Type B pancreatic cell (in vitro differentiated cells): ENCODE measurements at places on chromosomes 12 and 14. TPM values are rescaled to one million over a fixed set of nuclear protein-coding genes. Genes with fewer than 3 reads are reported as not detected.

DNA sequence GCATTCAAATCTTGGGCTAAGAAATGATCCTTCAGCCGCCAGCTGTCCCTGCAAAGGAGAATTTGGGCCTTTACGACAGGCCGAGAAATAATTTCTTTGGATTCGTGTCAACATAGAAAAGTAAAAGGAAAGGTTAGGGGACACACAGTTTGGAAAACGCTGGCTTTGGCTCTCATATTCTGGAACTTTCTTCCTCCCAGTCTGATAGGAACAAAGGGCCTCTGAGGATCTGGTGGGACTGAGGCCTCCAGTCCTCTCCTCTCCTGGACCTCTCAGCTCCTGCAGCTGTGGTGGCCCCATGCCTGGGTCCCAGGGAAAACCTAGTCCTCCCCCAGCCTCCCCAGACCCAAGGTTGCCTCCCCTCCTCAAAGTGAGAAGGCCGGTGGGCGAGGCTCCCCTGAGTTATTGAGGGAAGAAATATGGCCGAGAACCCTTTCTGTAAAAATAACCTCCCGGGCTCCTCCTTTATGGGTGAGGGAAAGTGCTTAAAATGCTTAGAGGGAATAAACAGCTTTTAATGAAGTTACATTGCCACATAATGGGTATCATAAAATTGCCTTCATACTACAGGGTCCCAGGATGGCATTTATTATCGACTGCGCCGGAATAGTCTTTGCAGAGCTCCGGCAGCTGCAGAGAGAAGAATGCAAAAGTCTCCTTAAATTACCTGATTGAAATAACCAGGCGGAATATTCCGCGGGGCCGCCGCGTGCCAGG lies 188.3 kb downstream of the PHETA1 start:
- no peak for DNase-seq

DNA sequence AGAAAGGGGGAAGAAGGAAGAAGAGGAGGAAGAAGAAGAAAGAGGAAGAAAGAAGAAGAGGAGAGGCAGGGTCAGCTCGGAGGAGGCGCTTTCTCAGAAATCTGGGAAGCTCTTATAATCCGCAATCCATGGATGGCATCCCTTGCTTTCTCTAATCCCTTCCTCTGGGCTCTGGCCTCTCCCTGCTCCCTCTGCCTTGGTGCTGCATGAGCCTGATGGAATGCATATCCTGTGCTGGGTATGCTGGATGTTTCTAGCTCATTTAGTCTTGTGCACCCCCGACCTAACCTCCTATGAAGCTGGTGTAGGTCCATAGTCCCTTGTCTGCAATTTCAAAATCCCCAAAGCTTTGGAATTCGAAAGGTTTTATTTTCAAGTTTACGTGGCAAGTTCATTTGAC lies 94.2 kb upstream of the MYL2 start:
- DNase-seq: no peak

- DNase-seq: no peak
Measured at GRCh38 chr12:51793201-51793600, 55.3 kb downstream of the FIGNL2 start.

- DNase-seq: no peak
Measured at GRCh38 chr14:51293149-51293911, 53.3 kb downstream of the TMX1 start.

DNA sequence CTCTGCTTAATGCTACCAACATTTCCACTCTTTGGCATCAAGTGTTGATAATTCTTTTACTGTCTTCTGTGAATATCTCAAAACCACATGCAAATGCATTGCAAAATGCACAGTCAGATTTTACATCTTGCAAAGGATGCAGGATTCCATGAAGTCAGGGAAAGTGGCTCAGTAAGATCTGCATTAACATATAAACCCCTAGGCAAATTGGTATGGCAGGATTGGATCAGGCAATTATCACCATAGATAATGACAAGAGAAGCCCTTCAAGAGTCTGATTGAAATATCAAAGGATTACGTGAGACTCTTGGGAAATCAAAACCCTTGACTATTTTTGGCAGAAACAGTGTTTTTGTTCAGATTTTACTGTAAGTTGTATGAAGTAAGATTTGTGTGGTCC lies 71.0 kb downstream of the TMTC2 start:
- no peak for DNase-seq

Gene NR2C1
- total RNA-seq: 26.0 and 51.5 TPM in 2 replicates

Gene TAS2R42
- not detected in 2 replicates for total RNA-seq

Gene ESRRB
- 0.40 and 0.94 TPM in 2 replicates for total RNA-seq
